ENCODE measurements at places on chromosomes 6 and 20.

- no peak for DNase-seq
Observed at GRCh38 chr20:46735436-46735835, 26.0 kb downstream of the SLC2A10 start.

- no peak for DNase-seq
Observed at GRCh38 chr6:138601128-138601527, 101.8 kb upstream of the NHSL1 start.

GRCh38 chr6:55916188-55916587 lies 40.8 kb upstream of the BMP5 start:
- DNase-seq: no peak

DNA sequence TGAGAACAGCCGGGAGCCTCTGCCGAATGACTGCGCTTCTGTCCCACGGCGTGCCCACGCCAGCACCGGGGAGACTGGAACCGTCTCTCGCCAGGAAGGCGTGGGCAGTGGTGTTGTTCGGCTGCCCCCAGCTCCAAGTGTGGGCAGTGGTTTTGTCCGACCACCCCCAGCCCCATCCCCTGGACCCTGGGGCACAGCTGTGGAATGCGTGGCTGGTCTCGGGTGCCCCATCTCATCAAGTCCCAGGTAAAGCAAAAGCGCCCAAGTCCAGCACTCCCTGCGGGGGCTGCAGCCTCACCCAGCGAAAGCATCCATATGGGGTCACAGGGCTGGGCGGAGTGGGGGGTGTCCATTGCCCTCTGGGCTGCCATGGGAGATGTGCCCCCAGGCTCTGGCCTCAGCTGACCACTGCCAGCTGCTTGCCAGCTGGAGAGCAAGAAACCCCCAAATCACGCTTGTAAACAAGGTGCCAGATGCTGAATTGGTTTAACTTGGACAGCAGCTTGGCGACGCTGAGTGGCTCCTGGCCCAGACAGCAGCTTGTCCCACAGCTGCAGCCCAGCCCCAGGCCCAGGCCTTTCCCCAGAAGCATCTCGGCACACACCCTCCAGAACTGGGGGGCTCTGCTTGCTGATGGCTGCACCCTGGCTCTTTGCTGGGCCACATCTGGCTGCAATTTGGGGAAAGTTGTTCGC lies 4.5 kb downstream of the CABLES2 start:
- no peak for DNase-seq

DNA sequence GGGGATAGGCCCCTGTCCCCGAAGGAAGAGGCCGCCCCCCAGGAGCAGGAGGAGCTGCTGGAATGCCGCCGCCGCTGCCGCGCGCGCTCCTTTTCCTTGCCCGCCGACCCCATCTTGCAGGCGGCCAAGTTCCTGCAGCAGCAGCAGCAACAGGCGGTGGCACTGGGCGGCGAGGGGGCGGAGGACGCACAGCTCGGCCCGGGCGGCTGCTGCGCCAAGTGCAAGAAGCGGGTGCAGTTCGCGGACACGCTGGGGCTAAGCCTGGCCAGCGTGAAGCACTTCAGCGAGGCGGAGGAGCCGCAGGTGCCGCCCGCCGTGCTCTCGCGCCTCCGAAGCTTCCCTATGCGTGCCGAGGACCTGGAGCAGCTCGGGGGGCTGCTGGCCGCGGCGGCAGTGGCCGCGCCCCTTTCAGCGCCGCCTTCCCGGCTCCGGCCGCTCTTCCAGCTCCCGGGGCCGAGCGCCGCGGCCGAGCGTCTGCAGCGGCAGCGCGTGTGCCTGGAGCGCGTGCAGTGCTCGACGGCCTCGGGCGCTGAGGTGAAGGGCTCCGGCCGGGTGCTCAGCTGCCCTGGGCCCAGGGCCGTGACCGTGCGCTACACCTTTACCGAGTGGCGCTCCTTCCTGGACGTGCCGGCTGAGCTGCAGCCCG lies 630 bp downstream of the PPP1R3G start:
- DNase-seq: peak; percentile 72

GRCh38 chr20:41218466-41218865 lies 81.1 kb downstream of the PLCG1 start:
- DNase-seq: no peak

- no peak for DNase-seq
Observed at GRCh38 chr20:51535674-51536073, 6.8 kb downstream of the NFATC2 start.

- no peak for DNase-seq
Observed at GRCh38 chr6:42390228-42390934, 61.3 kb downstream of the TRERF1 start.

Measured in WERI-Rb-1 (cell line).